Activated CD4-positive, alpha-beta T cell treated with anti-CD3 and anti-CD28 coated beads, Interleukin-2, Interleukin-6, amounts not matched to agents 100 ng/mL and 50 ng/mL, durations not matched to agents 16 hours and 8 hours (primary cell): ENCODE measurements at places on chromosomes 3 and 15.

- DNase-seq: peak; percentile 49
These were observed 13.7 kb downstream of the PXK start for GRCh38 chr3:58346368-58346767.

GRCh38 chr3:99846477-99847160 is 29.0 kb downstream of the CMSS1 start:
- no peak for DNase-seq

- peak; percentile 23 for DNase-seq
These were observed 53.4 kb upstream of the EIF5A2 start for GRCh38 chr3:170961616-170962400.

DNA sequence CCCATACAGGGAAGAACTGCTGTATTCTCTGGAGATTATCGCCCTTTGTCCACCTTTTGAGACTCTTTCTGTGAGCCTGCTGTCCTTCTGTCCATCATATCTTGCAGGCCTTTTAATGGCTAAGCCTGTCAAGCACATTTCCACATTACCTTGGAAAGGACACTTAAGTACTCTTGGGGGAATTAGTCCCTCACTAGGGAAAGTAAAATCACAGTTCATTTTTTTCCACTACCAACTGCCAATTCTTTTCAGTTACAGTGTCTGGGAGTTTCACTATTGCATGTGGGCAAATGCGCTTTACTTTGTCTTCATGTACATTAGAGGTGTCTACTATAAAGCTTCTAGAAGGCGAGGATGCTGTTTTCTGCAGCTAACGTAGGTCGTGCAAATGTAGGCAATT is 242.1 kb downstream of the NSUN3 start:
- DNase-seq: no peak

DNA sequence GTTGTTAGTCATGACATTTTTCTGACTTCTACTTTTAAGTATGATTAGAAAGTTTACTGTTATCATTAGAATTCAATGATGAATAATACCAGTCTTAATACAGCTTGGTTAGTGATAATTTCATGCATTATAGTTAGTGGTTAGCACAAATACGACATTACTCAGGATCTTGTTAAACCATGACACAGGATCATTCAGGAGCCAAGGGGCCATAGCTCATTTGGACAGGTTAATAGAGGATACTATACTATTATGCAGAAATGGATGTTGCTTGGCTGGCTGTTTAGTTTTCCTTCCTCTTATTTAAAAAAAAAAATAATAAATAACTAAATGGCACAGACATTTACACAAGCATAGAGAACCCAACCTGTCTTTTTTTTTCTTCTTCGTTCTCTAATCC is 55.5 kb downstream of the NSUN3 start:
- DNase-seq: no peak

DNA sequence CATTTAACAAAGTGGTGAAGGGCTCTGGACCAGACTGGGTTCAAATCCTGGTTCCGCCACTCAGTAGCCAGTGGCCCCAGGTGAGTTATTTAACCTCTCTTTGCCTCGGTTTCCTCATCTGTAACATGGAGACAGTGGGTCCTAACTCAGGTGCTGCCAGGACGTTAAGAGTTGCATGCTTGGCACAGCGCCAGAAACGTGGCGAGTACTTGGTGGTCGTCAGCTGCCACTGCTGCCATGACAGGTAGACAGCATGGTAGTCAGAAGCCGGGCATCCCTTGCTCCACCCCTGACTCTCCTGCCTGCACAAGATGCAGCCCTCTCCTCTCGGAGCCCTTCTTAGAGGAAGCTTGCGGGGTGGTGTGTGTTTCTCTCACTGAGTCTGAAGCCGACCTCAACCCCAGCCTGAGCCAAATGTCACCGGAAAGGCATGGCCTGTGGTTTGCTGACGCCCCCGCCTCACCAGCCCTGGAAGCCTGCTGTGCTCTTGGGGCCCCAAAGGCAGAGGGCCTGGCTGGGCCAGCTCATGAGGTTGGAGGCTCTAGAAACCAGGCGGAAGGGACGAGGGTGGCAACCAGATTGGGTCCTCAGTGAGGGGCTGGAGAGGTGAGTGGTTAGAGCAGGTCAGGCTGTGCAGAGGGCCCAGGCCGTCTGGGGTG is 160.8 kb upstream of the TLE3 start:
- peak; percentile 72 for DNase-seq

DNA sequence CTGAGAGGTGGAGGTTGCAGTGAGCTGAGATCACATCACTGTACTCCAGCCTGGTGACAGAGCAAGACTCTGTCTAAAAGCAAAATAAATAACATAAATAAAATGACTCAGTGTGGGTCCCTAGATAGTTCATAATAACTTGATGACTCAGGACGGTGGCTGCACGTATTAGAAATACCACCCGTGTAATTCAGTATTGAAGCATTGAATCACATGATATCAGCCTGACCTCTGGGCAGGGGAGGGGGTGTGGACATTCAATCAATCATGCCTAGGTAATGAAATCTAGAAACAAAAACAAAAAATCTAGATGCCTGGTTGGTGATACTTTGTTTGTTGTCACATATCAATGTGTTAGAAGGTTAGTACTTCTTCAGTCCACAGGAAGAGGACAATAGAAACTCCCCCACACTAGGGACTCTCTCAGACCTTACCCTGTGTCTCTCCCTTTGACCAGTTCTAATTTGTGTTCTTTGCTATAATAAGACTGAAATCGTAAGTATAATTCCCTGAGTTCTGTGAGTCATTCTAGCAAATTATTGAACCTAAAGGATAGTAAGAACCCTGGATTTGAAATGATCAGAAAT is 177.3 kb downstream of the GAP43 start:
- DNase-seq: no peak

DNA sequence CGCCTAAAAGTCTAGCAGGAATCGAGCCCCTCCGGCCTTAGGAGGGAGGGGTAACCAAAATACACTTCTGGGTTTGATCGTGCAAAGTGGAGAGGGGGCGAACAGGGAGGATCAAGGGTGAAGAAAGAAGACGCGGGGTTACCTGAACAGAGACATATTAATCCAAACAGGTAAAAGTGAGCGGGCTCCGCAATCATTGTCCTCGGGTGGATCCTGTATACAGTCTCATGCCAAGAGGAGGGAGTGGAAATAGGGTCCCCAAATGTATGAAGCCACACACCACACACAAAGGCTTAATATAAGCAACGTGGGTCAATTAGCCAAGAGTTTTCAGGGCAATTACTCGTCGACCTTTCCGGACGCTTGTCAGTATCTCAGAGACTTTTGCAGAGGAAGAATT is 749.5 kb downstream of the ROBO1 start:
- no peak for DNase-seq

DNA sequence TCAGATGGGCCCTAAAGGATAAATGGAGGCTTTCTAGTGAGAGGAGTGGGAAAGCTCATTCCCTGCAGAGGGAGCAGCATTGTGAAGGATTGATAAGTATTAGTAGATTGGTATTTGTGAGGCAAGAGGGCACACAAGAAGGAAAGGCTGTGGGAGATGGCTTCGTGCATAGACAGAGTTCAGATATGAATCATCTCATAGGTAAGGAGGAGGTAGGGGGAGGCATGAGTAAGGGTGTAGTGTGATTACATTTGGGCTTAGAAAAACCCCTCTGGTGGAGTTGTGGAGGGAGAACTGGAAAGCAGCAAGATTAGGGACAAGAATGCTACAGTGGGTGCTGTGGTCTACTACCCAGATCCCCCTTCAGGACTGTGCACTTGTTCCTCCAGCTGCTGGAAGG is 29.6 kb downstream of the ONECUT1 start:
- DNase-seq: peak; percentile 10

DNA sequence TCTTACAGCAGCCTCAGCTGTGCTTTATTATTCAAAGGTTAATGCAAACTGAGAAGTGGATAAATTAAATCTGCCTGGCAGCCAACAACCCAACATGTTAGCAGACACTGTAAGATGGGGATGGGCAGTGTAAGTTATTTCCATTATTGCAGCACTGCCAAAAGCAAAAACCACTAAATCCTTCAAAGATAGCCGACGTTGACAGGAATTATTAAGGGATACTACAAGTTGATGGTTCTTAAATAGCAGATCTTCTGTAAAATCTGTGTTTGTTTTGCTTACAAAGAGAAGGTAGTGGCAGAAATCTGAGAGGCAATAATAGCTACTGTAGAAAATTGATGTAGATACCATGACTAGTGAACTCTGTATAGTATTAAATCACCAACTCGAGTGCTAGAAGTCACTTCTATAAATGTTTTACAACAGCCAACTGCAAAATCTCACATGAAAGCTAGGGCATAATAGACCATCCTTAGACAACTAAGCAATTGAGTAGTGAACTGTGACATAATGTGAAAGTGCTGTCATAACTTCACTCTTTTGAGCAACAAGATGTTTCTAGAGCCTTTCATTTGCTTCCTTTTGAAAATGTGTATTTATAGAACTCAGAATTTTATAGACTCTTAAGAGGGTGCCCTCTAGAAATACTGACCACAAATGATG is 278.6 kb downstream of the UBE2E2 start:
- no peak for DNase-seq

- DNase-seq: peak; percentile 43
These were observed 1045.5 kb upstream of the NR2F2 start for GRCh38 chr15:95284933-95285421.

DNA sequence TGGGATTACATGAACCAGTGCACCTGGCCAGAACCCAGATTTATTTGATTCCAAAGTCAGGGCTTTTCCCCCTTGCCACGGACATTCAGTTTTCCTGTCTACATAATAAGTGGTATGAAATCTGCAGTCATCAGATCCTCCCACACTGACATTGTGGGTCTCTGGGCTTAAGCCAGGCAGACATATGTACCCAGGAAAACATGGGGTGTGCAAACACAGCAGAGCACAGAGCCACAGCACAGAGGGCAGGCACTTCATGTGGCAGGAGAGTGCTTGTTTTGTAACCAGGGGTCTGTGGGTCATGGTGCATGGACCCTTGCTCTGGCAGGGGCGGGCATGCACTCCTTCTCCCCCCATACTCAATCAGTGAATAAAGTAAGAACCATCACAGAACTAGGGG is 6.1 kb upstream of the ABTB1 start:
- DNase-seq: no peak
